Fibroblast of skin of left biceps (primary cell): ENCODE measurements at places on chromosomes 5 and 9.

DNA sequence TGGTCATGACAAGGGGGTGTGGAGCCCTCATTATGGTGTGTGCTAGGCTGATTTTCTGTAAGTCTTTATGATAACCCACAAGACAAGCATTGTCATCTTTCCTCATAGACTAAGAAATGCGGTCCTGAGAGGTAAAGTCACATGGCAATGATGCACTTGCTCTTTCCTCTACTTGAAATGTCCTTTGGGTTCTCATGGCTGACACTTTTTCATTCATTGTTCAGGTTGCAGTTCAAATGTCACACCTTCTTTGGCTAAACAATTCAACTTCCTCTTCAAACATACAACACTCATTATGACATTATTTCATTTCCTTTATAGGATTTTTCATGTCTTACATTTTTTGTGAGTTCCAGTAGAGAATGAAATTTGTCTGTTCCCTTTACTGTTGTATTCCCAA, 323.6 kb upstream of the PRR16 start:
- no peak for DNase-seq

- no peak for DNase-seq
Measured at GRCh38 chr5:29642601-29643000, 1550.9 kb upstream of the CDH6 start.

DNA sequence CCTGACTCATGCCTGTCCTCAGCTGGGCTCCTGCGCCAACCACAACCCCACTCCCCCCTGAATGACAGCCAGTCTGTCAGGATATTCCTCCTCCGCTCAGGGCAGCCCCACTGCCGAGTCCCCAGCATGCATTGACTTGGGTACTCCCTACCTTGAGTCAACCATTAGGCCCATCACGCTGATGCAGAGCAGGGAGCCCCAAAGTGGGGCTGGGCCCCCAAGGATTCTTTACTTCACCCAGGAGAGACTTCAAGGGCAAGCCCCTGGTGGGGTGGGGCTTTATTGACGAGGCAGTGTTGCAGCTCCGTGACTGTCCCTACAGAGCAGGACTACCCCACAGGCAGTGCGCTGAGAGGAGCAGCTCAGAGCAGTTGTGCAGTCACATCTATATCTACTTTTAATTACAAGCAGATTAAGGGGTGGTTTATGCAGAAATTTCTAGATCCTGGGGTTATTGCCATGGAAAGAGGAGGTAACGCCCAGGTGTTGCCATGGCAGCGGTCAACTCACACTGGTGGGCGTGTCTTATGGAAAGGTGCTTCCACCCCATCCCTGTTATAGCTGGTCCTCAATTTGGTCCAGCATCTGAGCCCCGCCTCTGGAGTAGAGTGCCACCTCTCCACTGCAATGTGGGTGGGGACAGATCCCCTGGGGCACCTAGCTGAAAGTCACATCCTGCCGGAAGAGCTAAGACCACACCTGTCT, 32.1 kb upstream of the FCN1 start:
- DNase-seq: no peak

- no peak for DNase-seq
Measured at GRCh38 chr9:16653491-16654399, 216.7 kb downstream of the BNC2 start.

GRCh38 chr5:117177302-117177701, 602.7 kb upstream of the SEMA6A start:
- DNase-seq: no peak

- DNase-seq: no peak
Measured at GRCh38 chr5:179767496-179768100, 26.2 kb upstream of the LTC4S start.

DNA sequence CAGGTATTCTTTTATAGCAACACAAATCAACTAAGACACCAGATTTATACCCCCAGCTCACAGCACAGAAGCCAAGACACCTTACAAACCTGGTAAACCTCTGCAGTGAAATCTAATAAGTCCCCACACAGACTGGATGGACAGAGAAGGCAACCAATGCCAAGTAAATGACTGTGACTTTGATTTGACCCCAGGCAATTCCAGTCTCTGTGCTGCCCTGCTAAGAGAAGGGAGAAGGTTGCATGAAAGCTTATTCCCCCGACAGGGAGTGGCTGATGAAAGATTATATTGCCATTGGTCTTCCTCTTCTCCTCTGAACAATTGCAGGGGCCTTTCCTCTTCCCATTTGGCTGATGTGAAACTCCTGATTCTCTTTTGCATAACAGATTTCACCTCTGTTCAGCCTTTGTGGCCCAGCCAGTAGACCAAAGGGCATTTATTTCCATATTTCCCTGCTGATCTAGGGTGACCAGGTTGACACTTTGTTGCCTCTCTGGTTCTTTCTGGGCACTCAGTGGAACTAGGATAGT, 107.6 kb downstream of the ADRB2 start:
- no peak for DNase-seq

- DNase-seq: no peak
Measured at GRCh38 chr5:180441564-180442051, 52.6 kb upstream of the CNOT6 start.

DNA sequence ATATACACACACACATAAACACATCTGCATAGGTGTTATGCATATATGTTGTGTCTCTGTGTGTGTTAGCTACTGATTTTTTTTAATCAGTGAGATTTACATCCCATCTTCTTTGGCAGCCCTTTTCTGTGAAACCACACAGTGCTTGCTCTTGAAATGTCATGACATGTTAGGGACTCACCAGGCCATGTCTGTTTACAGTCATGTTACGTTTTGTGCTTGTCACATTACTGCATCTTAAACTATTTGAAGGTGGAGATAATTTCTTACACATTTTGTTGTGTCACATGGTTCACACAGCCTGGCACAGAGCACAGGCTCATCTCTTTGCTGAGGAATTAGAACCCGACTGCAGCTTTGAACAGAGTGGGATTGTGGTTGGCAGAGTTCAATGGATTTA, 364.4 kb upstream of the RIOK2 start:
- DNase-seq: no peak

DNA sequence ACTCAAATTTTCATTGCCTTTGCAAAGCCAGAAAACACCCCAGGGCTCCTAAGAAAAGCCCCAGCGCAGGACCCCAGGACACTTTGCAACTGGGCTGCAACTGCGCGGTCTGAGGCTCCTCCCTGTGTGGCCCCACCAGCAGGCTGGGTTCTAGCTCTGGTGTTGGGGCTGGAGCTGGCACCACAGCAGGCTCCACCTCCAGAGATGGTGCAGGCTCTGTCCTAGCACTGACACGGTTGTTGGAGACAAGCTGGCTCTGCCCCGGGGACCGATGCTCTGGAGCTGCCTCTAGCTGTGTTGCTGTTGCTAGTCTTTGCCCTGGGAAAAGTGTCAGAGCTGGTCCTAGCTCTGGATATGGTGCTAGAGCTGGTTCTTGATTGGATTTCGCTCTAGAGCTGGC, 13.6 kb downstream of the LCN10 start:
- no peak for DNase-seq

DNA sequence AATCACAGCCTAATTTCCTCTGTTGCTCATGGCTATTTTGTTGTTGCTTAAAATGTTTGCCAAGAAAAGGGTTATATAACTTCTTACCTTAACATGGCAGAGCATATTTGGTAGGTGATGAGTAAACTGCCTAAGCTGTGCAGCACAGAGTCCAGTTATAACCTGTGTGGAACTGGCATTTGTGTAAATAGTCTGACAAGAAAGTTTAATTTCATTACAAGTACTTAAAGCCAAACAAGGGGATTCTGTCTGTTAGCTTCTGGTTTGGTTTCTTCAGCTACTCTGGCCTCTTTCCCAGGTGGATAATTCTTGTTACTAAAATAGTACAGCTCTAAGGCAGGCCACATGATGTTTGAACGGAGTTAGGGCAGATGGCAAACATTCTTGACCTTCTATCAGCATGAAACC, 72.2 kb downstream of the PTCD2 start:
- no peak for DNase-seq

DNA sequence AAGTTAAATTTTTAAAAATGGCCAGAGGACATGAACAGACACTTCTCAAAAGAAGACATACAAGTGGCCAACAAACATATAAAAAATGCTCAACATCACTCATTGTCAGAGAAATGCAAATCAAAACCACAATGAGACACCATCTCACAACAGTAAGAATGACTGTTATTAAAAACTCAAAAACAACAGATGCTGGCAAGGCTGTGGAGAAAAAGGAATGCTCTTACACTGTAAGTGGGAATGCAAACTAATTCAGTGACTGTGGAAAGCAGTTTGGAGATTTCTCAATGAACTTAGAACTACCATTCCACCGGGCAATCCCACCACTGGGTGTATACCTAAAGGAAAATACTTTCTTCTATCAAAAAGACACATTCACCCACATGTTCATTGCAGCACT, 168.5 kb upstream of the PIK3R1 start:
- peak; percentile 75 for DNase-seq

- DNase-seq: no peak
Measured at GRCh38 chr5:151937851-151938250, 13.2 kb upstream of the GLRA1 start.

GRCh38 chr5:143874312-143874711, 62.4 kb downstream of the HMHB1 start:
- no peak for DNase-seq

DNA sequence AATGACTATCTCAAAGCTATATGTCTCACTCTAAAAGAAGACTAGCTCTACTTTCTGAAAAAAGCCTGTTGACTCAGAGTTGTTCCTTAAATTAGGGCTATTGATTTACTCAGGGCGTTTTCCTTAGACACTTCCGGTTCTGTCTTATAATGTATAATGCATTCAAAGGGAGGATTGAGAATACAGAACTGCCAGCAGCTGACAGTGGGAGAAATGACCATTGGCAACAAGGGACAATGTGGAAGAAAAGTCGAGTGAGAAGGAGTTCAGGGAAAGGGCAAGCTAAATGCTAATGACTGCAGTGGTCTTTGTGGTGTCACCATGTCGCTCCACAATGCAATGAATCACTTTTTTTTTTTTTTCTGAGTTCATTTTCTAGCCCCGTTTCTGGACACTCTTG, 65.7 kb upstream of the ANKH start:
- no peak for DNase-seq

- DNase-seq: peak; percentile 75
Measured at GRCh38 chr9:86734771-86735170, 212.5 kb downstream of the GAS1 start.
